CD4-positive, CD25-positive, alpha-beta regulatory T cell (primary cell): ENCODE measurements at places on chromosomes 4 and X. TPM values are rescaled to one million over a fixed set of nuclear protein-coding genes. Genes with fewer than 3 reads are reported as not detected.

The GPC3 gene
- total RNA-seq: 0.44 TPM

The PRICKLE3 gene
- 7.3 TPM for total RNA-seq

The TCEAL6 gene
- not detected for total RNA-seq

DNA sequence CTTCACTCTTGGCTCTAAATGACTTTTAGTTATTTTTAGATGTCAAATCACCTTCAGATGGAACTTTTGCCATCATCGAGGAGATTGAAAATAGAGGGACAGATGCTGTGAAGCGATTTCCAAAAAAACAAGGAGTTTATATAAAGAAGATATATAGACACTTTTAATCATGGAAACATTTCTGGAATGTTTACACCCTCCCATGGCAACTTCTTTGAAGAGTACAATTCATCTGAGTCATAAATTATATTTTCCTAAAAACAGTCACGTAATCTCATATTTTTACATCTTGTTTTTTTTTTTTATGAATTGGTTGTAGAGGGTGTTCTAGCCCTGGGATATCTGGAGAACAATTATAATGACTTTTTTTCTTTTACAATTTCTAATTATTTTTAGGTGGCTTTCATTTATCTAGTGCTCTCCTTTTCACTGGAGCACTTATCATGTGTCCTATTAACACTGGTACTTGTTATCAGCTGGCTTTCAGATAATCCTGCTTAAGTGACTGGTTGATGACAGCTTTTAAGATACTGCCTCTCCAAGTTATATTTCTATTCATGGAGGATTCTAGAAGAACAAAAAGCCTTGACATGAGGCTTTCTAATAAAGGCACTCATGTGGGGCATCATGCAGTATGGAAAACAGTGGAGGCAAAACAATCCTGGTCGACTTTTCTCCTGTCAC is 24.9 kb downstream of the PCDH7 start:
- no peak overlapping the region for H3K27ac ChIP-seq
- H3K27me3 ChIP-seq: no peaks in the 10 kb centered on the region
- DNase-seq: no peak
- no peaks in the 10 kb centered on the region for H3K36me3 ChIP-seq
- no peaks in the 10 kb centered on the region for H3K4me1 ChIP-seq

GRCh38 chr4:172348426-172348825 is 535.2 kb downstream of the GALNTL6 start:
- no peaks in the 10 kb centered on the region for H3K27me3 ChIP-seq
- H3K4me1 ChIP-seq: no peaks in the 10 kb centered on the region
- no peak overlapping the region for H3K4me3 ChIP-seq

GRCh38 chr4:154642373-154643009 is 30.0 kb upstream of the FGG start:
- DNase-seq: no peak
- no peak overlapping the region for H3K4me3 ChIP-seq
- no peak overlapping the region for H3K27ac ChIP-seq
- H3K4me1 ChIP-seq: no peaks in the 10 kb centered on the region
- no peaks in the 10 kb centered on the region for H3K36me3 ChIP-seq

- H3K4me1 ChIP-seq: no peaks in the 10 kb centered on the region
- H3K36me3 ChIP-seq: no peaks in the 10 kb centered on the region
- DNase-seq: no peak
- no peak overlapping the region for H3K4me3 ChIP-seq
Observed at GRCh38 chrX:54909941-54910340, 10.7 kb upstream of the TRO start.
